ENCODE measurements at places on chromosomes 6 and 20.

- DNase-seq = no peak
These were observed 44.6 kb upstream of the AGPAT4 start for GRCh38 chr6:161318456-161318855.

- DNase-seq = no peak
These were observed 5.4 kb downstream of the RBL1 start for GRCh38 chr20:37090407-37090806.

DNA sequence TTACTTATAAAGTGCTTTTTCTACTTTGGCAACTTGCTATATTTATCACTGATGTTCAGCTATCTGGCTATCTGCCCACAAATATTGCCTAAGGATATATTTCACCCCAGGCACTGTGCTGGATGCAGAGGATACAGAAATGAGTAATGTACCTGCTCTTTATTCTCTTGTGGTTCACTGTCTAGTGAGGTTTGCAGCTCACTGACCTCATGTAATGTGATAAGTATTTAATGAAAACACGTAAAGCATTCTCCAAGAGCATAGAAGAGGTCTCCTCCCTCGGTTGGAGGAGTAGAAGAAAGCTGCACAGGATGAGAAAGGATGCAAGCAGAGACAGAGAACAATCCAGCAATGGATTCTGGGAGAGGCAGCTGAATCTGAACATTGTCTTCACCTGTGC lies 610.7 kb downstream of the CBLN4 start:
- DNase-seq = no peak

GRCh38 chr20:34337982-34338726 lies 24.9 kb upstream of the ITCH start:
- DNase-seq = no peak

GRCh38 chr6:152004896-152005295 lies 197.4 kb downstream of the ESR1 start:
- DNase-seq = no peak

DNA sequence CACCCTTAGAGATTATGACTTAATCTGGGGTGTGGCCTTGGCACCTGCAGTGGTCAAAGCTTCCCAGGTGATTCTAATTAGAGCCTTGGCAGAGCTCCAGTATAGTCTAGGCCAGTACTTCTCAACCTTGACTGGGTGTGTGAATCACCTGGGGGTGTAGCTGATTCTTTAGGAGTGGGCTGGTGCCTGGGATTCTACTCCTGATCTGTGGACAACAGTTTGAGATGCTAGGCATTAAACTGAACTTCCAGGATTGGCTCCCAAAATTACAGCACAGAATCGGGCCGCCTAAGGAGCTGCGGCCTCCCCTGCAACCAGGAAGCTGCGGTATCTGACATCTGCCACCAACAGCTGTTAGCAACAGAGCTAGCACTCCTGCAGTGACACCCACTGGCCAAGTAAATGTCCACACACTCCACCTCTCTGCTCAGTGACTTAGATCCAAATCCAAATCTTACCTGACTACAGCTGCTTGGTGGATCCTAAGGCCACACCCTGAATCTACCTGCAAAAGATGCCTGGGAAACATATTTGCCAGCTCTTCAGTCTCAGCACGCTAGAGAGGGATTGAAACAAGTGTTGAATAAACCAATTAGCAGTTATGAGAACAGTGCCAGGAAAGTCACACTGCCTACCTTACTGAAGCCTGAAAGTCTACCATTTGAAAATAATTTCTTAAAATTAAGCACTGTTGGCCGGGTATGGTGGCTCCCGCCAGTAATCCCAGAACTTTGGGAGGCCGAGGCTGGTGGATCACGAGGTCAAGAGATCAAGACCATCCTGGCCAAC lies 126.7 kb downstream of the UNC5CL start:
- DNase-seq = no peak

GRCh38 chr20:42155586-42155985 lies 537.4 kb upstream of the CHD6 start:
- no peak for DNase-seq

DNA sequence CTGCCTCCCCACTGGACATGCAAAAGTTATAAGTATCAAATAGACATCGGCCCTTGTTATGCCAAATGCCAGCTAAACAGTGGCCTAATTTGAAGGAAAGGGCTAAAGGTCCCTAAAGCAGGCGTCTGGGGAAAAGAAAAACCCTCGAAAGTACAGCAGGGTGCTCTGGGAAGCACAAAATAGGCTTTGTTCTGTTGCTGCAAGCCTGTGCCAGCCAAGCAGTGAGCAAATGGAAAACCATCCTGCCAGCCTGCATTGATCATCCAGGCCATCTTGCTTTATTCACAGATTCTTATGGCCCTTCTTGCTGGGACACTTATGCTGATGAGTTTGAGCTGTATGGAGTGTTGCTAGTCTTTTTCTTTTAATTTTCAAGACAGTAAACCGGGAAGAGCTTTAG lies 62.2 kb upstream of the PLEKHG1 start:
- DNase-seq = no peak

DNA sequence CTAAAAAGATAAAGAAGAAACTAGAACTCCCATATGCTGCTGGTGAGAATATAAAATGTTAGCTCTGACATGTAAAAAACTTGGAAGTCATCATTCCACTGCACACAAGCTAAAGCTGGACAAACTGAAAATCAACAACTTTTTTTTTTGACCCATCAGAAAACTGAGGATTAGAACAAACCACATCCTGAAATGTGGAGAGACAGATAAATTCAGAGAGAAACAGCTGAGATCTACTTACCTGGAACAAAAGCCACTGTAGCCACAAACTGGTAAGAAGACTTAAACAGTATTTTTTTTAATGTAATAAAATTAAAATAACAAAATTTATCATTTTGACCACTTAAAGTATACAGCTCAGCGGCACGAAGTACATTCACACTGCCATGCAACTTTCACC lies 408.5 kb upstream of the RGS17 start:
- no peak for DNase-seq

DNA sequence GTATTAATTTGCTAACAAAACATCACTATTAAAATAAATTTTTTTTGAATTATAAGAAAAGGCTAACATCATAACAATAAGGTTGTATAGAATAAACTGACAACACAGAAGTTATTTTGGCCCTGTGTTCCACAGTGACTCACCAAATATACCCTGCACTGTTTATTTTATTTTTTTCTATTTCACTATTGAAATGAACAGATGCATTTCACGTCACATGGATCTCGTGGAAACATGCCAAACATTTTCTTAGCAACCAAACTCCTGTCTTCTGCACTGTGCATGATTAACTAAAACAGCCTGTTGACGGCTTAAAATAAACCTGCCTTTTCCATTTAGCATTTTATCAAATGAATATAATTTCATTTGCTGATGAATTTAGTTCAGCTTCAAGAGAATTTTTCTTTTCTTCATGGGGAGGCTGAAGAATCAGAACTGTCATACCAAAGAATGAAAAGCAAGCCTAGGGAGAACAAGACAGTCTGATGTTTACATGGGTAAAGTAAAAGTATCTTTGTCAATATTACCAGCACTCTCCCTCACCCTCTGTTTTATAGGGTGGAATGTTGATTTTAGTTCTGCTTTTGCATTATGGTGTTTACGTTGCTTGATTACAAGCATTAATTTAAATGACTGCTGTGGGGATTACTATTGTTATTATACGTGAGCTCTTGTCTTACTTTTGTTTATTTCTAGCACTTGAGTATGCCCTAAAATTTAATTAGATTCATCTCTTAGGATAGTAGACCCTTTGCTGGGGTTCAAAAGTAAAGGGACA lies 115.3 kb downstream of the LCA5 start:
- no peak for DNase-seq

- DNase-seq = no peak
These were observed at the start of gene PTK6 for GRCh38 chr20:63536997-63537524. Gene PTK6 (minus strand): TSS chr20:63537376. CDS start chr20:63537314, 62 bp downstream.

GRCh38 chr6:38573801-38574395 lies 65.8 kb downstream of the BTBD9 start:
- DNase-seq = no peak

- DNase-seq = no peak
These were observed 114.7 kb downstream of the GJA10 start for GRCh38 chr6:90008908-90009501.

- DNase-seq = no peak
These were observed 167.3 kb upstream of the GMDS start for GRCh38 chr6:2412731-2413130.

DNA sequence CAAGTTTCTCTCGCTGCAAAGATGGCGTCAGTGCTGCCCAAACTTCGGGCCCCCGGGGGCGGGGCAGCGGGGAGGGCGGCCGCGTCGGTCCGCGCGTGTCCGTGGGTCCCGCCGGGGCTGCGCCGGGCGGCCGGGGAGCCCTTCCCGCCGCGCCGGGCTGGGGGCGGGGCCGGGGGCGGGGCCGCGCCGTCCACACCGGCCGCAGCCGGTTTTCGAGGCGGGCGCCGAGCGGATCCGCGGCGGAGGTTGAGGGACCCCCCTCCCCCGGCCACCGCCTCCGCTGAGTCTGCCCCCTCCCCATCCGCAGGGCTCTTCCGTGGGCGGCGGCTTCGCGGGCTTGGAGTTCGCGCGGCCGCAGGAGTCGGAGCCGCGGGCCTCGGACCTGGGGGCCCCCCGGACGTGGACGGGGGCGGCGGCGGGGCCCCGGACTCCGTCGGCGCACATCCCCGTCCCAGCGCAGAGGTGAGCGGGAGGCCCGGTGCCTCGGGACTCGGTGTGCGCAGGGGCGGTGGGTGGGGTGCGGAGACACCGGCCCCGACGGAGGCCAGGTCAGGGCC lies 572 bp downstream of the SLC2A4RG start:
- DNase-seq = no peak

GRCh38 chr6:169990095-169991030 lies 238.9 kb downstream of the ERMARD start:
- DNase-seq = no peak

DNA sequence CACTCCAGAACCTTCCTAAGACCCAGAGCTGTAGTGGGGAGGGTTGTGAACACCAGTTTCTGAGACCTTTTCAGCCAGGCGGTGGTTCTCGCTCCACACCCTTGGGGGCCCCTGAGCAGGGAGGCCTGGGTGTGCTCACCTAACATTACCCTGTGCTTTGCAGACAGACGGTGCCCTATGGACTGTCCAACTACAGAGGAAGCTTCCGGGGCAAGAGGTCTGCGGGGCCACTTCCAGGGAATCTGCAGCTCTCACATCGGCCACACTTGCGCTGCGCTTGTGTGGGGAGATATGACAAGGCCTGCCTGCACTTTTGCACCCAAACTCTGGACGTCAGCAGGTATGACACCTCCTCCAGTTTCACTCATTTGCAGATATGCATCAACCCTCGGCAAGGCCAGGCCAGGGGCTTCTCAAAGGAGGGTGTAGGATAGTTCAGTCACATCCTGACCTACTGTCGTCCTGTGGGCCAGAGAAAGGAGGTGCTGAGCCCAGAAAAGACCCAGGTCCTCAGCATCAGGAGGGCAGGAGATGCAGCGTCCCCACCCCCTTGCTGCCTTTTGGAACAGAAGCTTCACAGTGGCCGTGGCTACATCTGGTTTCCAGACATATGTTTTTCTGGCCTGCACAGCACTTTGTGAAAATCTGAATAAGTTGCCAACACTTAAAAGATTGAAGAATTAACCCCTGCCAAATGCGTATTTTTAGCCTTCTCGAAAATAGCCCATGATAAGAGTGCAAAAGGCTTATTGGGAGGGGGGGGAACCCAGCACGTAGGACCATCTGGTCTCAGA lies 20.6 kb downstream of the EDN3 start:
- DNase-seq = no peak

GRCh38 chr20:16576219-16576618 lies 3.0 kb upstream of the KIF16B start:
- DNase-seq = no peak

DNA sequence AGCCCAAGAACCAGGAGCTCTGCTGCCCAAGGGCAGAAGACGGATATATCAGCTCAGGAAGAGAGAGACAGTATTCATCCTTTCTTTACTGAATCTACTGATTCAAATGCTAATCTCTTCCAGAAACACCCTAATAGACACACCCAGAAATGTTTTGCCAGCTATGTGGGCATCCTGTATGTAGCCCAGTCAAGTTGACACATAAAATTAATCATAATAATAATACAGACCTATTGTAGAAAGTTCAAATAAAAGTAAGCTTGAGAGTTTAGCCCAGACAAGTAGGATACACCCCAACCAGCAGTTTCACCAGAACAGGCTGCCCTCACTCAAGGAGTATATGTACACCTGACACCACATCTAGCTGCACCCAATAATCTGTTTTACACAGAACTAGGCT lies 73.9 kb upstream of the VGLL2 start:
- no peak for DNase-seq

- no peak for DNase-seq
These were observed 179.7 kb upstream of the SCGN start for GRCh38 chr6:25472306-25472705.

DNA sequence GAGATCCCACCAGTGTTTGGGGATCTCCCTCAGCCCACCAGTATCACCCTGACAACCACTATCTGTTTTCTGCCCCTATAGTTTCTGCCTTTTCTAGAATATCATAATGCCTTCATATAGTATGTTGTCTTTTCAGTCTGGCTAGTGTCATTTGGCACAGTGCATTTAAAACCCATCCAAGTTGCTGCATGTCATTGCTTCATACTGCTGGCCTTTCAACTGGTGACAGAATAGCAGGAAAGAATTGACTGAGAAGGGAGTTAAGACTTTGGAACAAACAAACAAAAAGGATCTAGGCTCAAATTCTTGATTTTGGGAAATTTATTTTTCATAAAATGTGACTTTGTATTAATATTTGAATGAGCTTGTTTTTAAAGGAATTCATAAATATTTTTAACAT lies 4.5 kb downstream of the LMBRD1 start:
- no peak for DNase-seq

GRCh38 chr6:145245119-145245518 lies 490.2 kb downstream of the EPM2A start:
- no peak for DNase-seq

DNA sequence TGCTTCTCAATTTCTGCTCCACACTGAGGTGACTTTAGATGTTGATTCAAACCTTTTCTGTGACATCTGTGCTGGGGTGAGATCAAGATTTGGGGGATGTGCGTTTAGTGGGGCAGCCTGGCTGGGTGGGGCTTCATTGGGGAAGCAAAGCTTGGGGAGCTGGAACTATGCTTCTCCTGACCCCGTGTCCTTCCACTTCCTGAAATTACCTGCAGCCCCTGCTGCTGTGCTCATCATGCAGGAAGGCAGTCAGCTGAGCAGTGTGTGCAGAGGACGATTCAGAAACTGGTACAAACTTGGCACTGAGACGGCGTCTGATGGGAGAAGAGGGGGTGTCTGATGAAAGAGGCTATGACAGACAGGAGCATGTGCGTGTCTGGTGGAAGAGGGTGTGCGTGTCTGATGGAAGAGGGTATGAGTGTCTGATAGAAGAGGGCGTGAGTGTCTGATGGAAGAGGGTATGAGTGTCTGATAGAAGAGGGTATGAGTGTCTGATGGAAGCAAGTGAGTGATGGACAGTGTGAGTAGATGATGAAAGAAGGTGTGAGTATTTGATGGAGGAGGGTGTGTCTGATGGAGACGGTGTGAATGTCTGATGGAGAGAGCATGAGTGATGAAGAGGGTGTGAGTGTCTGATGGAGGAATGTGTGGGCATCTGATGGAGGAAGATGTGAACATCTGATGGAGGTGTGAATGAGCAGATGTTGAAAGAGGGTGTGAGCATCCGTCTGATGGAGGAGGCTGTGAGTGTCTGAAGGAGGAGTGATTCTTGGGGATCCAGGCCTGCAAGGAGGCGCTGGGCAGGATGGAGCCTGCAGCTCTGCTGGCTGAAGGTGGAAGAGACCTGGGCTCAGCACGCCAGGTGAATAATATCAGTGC lies 103.4 kb downstream of the SYCP2 start:
- DNase-seq = no peak

GRCh38 chr20:38113401-38114325 lies 51.4 kb downstream of the TGM2 start:
- no peak for DNase-seq

- DNase-seq = no peak
These were observed 49.6 kb upstream of the DSN1 start for GRCh38 chr20:36823121-36823520.
